ENCODE measurements at places on chromosomes 1 and 21. TPM values are rescaled to one million over a fixed set of nuclear protein-coding genes. Genes with fewer than 3 reads are reported as not detected.
A peak's percentile ranks its signal among the peaks of the same experiment; 100 is the strongest.

GRCh38 chr1:209769971-209770370, 14.1 kb downstream of the TRAF3IP3 start:
- no peak for DNase-seq

DNA sequence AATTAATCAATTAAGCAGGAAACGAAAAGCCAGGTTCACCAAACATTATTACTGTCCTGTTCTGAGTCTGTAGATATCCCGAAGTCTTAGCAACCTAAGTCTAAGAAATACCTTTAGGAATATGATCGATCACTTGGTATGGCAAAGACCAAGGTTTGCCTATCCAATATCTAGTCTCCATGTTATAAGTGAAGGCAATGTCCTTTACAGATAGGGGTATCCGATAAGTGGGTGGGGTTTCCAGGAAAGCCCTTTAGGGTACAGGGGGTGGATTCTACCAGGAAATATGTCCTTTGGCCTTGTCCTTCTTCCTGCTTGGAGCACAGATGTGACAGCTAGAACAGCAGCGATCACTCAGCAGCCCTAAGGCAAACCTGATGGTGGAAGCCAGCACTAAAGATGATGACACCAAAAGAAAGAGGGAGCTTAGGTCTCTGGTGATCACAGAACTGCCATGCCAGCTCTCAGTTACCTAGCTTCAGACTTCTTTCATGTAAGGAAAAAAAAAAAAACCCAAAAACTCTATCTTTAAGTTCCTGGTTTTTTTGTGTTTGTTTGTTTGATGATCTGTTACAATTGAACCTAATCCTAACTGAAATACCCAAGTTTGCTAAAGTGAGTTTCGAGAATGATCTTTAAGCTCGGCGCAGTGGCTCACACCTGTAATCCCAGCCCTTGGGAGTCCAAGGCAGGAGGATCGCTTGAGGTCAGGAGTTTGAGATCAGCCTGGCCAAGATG, 40.8 kb downstream of the DSTYK start:
- DNase-seq = no peak

- no peak for DNase-seq
These were observed 26.6 kb upstream of the ZNF281 start for GRCh38 chr1:200436436-200436835.

DNA sequence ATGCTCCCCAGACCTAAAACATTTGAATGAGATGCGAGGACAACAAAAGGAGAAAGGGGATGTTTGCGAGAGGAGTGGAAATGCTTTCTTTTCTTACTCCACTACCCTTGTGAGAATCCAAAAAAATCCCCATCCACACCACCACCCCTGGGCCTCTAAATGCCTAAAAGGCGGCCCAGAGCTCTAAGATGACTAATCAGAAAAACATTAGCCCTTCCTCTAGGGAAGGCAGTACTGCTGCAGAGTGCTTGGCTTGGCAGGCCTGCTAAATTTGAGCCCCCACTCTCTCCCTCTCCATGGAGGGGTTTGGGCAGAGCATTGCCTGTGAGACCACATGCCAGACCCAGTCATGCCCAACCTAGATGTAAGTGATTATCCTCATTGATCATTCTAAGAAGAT, 347.9 kb downstream of the USH2A start:
- no peak for DNase-seq

DNA sequence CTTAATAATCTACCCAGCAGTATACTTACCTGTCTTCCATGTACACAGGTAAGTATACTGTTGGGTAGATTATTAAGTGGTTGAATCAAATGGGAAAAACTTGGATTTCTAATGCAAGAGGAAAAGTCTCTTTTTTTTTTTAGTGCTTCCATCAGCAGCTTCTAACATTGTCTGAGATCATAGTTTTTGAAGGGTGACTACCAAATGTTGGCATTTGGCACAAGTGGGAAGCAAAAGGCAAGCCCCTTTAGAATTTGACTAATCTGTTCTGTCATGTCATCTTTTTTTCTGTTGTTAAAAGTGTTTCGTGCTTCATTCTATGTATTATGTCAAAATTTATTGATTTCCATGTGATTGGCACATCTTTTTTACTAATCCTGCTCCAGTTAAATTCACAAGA, 547 bp downstream of the FMO1 start:
- DNase-seq = no peak

Gene ALPL
- total RNA-seq = 4.9 TPM

DNA sequence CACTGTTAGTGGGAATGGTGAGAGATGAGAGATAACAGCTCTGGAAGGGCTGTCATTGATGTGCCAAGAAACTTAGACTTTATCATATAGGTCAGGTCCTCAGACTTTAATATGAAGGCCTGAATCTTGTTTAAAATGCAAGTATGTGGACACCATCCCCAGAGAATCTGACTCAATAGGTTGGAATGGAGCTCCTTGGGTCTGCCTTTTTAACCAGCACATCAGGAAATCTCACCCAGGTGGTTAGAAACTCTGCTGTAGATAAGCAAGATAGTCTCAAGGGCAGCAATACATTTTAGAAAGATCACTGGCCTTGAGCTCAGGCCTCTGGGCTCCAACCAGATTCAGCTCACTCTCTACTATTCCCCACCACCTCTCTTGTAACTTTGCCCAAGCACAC, 180.4 kb downstream of the SLC44A5 start:
- DNase-seq = no peak

DNA sequence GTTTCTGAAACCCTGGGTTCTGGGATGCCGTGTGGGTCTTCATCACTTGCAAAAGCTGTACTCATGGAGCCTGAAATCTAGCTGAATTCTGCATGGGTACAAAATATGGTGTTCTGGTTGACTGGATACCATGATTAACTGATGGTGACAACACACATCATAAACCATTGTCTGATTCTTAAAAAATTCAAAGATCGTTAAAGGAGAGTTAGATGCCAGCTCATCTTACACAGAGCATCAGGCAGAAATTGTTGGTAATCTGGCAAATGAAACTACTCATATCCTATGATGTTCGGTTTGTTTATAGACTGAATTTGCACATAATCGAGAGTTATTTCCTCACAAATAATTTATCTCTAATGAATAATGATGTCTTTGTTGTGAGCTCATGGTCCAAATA, 218.1 kb upstream of the PKN2 start:
- DNase-seq = no peak

Gene RGL1
- total RNA-seq = 40.4 TPM

DNA sequence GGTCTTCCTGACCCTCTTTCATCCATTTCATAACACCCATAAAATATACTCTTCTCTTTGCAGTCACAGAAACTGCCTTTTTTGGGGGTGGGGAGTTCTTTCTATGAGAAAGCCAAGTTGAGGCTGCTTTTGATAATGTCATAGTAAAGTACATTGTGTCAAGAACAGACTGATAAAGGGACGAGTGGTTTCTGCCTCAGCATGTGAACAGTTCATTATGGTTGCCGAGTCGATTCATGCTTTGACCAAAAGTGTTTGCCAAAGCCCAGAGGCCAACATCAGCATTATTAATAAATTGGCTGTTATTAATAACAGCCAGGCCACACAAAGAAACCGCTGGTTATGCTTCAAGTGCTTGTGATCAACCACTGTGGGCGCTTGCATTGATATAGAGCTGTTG, 162.0 kb downstream of the HUNK start:
- no peak for DNase-seq

Gene CYP4A22
- total RNA-seq = not detected

Gene GBP4
- 0.82 TPM for total RNA-seq

GRCh38 chr1:56199956-56200355, 379.4 kb downstream of the PLPP3 start:
- no peak for DNase-seq

Gene VAV3
- total RNA-seq = 4.5 TPM

- peak; percentile 36 for DNase-seq
These were observed 736 bp upstream of the BARHL2 start for GRCh38 chr1:90717665-90718410.

- no peak for DNase-seq
These were observed 779 bp downstream of the SLC44A3 start for GRCh38 chr1:94820936-94821335.

GRCh38 chr1:162210196-162210595, 140.7 kb downstream of the NOS1AP start:
- DNase-seq = no peak

Gene PEAR1
- total RNA-seq = 0.41 TPM

GRCh38 chr1:238501290-238501689, 610.6 kb upstream of the ZP4 start:
- no peak for DNase-seq

DNA sequence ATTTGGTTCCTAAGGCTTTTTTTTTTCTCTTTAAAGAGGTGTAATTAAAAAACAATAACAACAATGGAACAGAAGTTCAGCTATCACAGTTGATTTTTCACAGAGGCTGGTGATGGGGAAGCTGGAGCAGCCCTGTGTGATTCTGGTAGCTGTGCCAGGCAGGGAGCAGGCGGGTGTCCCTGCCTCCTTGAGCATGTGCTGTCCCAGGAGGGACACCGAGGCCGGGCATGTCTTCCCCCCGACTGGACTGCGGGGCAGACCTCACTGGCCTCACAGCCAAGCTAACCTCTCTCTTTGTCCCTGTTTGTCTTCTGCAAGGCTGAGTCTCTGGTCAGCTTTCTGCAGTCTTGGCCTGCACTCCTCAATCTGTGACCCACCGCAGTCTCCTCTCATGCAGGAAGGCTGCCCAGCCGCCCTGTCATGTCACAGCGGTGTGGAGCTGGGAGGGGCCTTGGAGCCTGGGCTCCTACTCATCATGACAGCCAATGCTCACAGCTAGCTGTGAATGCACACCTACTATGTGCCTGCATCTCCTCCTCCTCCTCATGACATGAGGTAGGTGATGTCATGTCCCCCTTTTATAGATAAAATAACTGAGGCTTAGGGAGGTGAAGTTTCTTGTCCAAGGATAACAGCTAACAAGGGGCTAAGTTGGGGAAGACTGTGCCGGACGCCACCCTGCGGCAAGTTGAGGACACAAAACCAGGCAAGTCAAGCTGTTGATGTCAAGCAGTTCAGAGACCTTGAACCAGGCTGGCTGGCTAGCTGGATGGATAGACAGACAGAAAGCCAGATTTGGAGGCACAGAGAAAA, 10.3 kb upstream of the ACTL8 start:
- DNase-seq = no peak

GRCh38 chr1:235460770-235461169, 43.5 kb downstream of the B3GALNT2 start:
- DNase-seq = no peak

DNA sequence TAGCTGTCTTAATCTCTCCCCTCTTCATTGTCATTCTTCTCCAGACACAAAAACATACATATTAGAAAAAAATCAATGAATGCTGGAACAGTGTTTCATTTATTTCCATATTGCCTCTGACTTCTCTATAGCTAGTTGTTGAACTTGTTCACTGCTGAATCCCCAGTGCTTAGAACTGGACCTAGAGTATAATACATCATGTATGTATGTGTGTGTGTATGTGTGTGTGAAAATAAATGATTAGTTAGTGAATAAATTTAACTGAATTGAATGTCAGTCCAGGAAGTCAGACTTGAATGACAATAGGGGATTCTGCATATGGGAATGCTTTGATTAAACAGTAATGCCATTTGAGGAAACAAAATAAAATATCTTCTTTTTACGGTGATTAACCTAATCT, 36.4 kb downstream of the FMO3 start:
- DNase-seq = no peak

- DNase-seq = no peak
These were observed 27.6 kb downstream of the RUNX3 start for GRCh38 chr1:24902471-24902891.

DNA sequence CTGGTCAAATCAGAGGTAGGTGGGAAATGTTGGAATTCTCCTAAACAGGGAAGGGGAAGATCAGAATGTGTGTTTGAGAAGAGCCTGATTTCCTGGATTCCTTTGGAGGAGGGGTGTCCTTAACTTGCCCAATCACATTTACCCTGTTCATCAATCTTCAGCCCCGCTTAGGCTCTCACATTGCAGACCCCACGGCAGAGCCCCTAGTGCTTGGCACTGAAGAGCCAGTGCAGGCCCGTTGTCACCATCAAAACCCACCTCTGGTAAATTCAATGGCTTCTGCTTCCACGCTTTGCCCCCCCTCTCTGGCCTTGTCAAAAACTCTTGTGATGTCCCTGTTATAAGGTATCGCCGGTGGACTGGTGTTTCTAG, 2.3 kb downstream of the AGPAT3 start:
- no peak for DNase-seq

DNA sequence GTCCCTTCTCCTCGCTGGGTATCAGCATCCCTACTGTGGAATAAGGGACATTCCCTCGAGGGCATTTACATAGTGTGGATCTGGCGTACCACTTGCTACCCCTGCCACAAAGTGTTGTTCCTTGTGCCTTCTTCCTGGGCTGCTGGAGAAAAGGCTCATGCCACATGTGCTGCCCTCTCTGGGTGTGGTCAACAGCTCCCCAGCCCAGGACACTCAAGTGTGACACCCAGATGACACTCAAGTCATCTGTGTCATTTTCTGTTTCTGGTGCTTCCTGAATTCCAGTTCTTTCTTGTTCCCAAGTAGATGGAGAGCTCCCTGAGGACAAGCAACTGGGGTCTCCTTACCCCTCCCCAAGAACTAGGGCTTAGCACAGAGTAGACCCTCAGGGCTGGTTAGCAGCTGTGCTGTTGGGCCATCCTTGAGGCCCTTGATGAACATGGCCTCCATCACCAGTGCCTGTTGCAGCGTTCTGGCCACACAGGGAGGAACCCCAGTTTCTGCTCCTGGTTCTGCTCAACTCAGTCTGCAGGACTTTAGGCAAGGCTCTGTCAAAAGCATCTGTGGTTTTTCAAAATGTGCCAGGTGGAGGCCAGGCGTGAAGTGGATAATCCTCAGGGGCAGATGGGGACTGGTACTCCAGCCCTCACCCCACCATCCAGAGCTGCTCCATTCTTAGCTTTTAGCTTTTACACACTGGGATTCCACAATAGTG, 49.0 kb upstream of the CLIC4 start:
- DNase-seq = no peak

GRCh38 chr1:5379176-5379759, 613.0 kb downstream of the NPHP4 start:
- no peak for DNase-seq

Gene OR2L2
- total RNA-seq = 0.41 TPM

GRCh38 chr1:20100632-20101355, 18.5 kb downstream of the PLA2G2D start:
- peak; percentile 14 for DNase-seq

DNA sequence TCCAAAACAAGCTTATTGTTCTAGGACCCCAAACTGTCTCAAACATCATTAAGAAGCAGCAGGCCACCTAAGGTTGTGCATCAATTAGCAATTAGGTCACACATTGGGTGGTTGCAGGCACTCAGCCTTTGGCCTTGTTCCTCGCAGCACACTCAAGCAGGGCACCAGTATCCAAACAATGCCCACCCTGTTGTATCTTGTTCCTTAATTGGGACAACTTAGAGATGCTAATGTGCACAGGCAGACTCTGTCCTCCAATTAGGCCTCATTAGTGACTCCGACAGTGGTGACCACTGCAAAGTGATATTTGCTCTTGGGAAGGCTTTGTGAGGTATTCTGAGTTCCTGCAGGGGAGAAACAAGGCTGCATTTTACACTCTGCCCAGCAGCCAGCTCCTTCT, 515.1 kb upstream of the PTBP2 start:
- no peak for DNase-seq

DNA sequence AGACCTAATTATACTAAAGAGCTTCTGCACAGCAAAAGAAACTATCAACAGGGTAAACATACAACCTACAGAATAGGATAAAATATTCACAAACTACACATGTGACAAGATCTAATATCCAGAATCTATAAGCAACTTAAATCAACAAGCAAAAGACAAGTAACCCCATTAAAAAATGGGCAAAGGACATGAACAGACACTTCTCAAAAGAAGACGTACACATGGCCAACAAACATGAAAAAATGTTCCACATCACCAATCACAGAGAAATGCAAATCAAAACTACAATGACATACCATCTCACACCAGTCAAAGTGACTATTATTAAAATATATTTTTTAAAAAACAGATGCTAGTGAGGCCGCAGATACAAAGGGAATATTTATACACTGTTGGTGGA, 99.8 kb downstream of the FAF1 start:
- no peak for DNase-seq

Gene IL10
- 0.41 TPM for total RNA-seq
